ENCODE measurements at places on chromosomes 7 and 10.

GRCh38 chr7:2307690-2308107 lies 6.5 kb downstream of the SNX8 start:
- no peak for DNase-seq

- DNase-seq, result no peak
Observed at GRCh38 chr7:75925717-75926435, 10.9 kb downstream of the POR start.

GRCh38 chr10:47287805-47288204 lies 12.2 kb upstream of the GDF10 start:
- DNase-seq, result no peak

- no peak for DNase-seq
Observed at GRCh38 chr7:57423768-57424167, 26.2 kb upstream of the ZNF716 start.

GRCh38 chr10:132396494-132397035 lies 435 bp upstream of the PWWP2B start:
- DNase-seq, result no peak

GRCh38 chr10:114773197-114773532 lies 48.4 kb upstream of the FHIP2A start:
- no peak for DNase-seq

DNA sequence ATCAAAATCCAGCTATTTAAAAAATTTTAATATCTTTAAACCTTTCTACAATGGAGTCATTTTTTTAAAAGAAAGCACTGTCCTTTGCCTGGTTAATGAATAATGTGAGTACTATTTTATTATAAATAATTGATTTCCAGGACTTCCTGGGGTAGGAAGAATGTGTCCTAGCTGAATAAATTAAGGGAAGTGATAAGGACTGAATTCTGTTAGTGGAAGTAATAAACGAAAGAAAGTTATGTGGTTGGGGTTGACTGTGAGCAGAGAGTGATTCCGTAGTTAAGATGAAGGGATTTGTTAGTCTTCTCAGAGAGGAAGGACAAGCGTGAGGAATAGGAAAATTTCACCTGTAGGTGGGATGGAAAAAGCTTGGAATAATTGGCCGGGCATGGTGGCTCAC lies 59.1 kb downstream of the AHCYL2 start:
- DNase-seq, result no peak

DNA sequence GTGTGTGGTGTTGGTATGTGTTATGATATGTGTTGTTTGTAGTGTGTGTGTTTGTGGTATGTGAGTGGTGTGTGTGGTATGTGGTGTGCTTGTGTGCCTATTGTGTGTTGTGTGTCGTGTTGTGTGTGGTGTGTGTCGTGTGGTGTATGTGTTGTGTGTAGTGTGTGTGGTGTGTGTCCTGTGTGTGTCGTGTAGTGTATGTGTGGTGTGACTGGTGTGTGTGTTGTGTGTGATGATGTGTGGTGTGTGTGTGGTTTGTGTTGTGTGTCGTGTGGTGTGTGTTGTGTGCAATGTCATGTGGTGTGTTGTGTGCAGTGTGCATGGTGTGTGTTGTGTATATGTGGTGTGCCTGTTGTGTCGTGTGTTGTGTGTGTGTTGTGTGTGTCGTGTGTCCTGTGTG lies 144.6 kb downstream of the DNAJB6 start:
- no peak for DNase-seq

- no peak for DNase-seq
Observed at GRCh38 chr7:14377646-14378266, 388.3 kb upstream of the ETV1 start.

- DNase-seq, result no peak
Observed at GRCh38 chr7:134723892-134724291, 55.5 kb upstream of the CALD1 start.

GRCh38 chr10:81871558-81871957 lies 3.4 kb upstream of the NRG3 start:
- no peak for DNase-seq

DNA sequence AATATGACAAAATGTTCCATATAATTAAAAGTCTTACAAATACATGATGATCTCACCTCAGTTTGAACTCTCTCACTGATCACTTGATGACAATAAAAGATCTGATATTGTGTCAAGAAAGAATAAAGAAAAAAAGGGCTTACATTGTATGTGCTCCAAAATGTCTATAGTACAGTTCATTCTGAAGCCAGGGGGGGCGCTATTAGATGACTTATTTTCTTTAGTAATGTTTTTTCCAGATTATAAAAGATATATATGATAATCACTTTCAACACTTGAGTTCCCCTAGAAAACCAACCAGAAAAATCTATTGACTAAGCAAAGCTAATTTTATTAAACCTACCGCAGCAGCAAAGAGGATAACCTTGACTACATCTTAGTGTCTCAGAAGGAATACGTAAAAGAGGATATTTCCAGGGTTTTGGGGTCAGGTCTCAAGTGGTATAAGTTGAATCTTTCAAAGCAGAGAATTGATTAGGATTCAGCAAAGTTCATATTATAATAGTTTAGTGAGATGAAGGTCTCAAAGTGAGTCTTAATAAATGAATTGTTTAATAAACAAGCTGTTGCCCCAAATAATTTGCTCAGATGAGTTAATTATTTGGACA lies 55.8 kb downstream of the PTN start:
- no peak for DNase-seq

DNA sequence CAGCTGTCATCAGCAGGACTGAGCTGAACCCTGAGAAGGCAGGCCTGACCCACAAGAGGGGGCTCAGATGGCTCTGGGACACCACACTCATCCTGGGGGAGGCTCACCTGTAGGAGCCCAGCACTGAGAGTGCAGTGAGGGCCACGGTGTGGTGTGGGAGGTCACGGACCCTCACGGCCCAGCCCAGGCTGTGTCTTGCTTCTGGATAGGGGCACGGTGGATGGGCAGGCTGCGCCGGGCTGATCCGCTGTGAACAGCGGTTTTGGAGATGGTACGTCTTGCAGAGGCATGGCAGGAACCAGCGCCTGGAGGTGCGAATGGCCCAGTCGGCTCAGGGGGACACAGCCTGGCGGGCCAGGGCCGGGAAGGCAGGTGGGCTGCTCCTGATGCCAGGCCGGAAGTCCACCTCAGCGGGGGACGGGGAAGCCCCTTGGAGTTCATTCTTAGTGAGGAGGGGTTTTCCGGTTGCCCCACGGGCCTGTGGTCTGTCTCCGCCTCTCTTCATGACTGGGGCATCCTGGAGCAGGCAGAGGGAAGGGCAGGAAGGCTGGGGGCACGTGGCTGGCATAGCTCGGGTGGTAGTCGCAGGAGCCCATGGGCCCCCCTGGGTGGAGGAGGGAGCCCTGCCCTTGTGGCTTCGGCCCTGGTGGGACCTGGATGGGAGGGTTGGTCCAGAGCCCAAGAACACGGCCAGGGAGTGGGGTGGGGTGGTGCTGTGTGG lies 112.5 kb downstream of the UNCX start:
- no peak for DNase-seq

GRCh38 chr10:35340975-35341374 lies 4.7 kb downstream of the CCNY start:
- no peak for DNase-seq

DNA sequence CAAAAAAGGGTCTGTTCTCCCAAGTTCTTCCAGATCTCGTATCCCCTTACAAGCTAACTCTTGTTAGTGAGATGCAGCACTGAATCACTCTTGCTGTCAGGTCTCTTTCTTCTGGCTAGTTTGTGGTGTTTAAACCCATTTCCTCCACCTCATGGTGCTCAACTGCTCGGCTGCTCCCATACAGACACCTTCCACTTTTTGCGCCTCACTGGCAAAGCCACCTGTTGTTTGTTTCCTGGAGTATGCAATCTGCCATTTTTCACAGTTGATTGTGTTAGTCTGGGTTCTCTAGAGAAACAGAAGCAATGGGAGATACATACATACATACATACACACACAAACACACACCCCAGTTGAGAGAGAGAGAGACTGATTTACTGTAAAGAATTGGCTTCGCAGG lies 124.4 kb upstream of the SP8 start:
- DNase-seq, result no peak

- DNase-seq, result no peak
Observed at GRCh38 chr7:140724706-140725105, 28.2 kb downstream of the NDUFB2 start.

- DNase-seq, result no peak
Observed at GRCh38 chr7:24427048-24427447, 143.1 kb downstream of the NPY start.

- DNase-seq, result no peak
Observed at GRCh38 chr7:77619314-77619713, 76.9 kb upstream of the RSBN1L start.

- peak; percentile 75 for DNase-seq
Observed at GRCh38 chr10:3782451-3783315, 2.3 kb downstream of the KLF6 start.

DNA sequence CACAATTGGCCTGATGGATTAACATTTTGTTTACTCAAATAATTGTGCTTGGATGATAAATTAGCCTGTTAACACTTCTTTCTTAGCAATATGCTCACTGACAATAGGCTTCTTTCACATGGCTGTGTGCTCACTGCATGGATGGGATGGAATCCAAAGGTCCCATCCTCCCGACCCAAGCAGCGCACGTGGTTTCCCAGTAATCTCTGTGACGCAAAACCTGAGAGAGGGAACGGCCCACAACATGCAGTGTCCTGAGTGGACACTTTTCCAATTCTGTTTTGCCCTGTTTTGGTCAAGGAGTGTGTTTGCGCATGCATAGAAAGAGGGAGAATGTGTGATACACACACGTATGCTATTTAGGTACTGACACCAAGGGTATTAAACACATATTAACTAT lies 42.1 kb upstream of the RASGEF1A start:
- DNase-seq, result peak; percentile 73

DNA sequence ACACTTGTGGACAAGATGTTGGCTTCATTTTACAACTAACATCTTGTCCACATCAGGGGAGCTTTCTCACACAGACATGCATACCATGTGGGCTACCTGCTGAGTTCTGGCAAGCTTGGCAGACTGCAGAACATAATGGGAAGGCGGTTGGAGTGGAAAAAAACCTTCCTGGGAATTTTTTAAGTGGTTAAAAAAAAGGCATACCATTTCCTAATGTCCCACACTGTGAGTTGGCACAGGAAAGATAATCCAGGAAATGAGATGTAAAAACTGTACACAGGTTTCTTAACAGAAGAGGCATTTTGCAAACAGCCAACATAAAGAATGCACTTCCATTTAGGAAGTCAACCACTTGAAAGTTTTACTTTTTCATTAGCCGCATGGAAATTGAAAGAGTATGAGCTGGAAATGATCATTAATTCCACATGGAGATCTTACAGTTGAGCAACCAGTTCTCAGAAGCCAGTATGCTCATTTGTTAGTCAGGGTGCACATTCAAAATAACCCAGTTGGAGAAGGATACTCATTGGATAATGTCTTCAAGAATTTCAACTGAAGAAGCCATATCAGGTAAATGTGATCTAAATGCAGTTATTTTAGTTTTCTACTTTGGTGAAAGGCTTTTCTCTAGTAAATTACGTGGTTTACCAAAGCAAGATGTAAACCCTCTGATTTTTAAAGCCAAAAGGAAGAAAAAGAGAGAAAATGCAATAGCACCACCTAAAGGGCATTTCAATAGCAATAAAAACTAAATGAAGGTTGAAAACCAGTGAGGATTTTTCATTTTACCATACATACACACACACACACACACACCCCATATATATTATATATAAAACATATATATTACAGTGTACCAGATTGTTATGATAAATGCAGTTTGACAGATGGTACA lies 194.0 kb downstream of the TAX1BP1 start:
- DNase-seq, result no peak

DNA sequence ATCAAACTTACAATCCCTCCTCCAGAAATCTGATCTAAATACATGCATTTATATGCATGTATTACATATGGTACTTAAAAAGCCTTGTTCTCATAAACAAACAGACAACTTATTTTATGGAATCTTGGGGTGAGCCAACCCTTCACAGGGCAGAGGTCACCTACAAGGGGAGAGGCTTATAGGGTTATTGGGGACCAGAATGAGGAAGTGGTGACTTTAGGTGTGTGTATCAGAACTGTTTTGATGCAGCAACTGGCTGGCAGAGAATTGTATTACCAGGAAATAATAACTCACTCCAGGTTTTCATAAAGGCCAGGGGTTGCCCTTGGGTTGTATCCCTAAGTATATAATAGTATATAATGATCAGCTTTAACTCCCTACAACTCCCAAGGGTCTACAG lies 91.1 kb downstream of the SVIL start:
- no peak for DNase-seq

GRCh38 chr7:18508443-18509427 lies 13.2 kb downstream of the HDAC9 start:
- DNase-seq, result no peak

- no peak for DNase-seq
Observed at GRCh38 chr10:87670586-87670985, 10.9 kb downstream of the PAPSS2 start.

- no peak for DNase-seq
Observed at GRCh38 chr7:107446531-107446930, 23.3 kb upstream of the GPR22 start.

DNA sequence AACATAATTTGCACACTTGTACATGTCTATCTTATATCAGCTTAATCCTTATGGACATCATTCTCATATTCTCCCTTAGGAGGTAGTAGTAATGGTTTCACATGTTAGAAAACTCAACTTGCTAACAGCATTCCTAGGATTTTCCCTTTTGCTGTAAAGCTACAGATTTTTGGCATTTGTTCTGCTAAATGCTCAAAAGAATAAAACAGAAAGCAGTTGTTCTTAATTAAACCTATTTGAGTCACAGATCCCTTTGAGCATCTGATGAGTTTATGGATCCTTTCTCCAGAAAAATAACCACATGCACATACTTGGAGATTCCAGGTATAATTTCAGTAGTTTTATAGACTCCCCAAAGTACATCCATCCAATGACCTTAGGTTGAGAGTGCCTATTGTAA lies 122.9 kb upstream of the BET1 start:
- no peak for DNase-seq

GRCh38 chr7:80480566-80480965 lies 31.3 kb downstream of the GNAT3 start:
- DNase-seq, result no peak

- no peak for DNase-seq
Observed at GRCh38 chr10:34889004-34889869, 74.1 kb upstream of the PARD3 start.

- DNase-seq, result no peak
Observed at GRCh38 chr7:22346383-22347107, 10.4 kb downstream of the RAPGEF5 start.

GRCh38 chr7:116354546-116355423 lies 144.4 kb downstream of the TES start:
- peak; percentile 64 for DNase-seq

GRCh38 chr7:28473571-28474281 lies 61.4 kb downstream of the CREB5 start:
- DNase-seq, result no peak

- DNase-seq, result no peak
Observed at GRCh38 chr7:138247568-138248333, 171.5 kb downstream of the AKR1D1 start.

- peak; percentile 73 for DNase-seq
Observed at GRCh38 chr10:96130326-96130995, 364 bp downstream of the ZNF518A start.

DNA sequence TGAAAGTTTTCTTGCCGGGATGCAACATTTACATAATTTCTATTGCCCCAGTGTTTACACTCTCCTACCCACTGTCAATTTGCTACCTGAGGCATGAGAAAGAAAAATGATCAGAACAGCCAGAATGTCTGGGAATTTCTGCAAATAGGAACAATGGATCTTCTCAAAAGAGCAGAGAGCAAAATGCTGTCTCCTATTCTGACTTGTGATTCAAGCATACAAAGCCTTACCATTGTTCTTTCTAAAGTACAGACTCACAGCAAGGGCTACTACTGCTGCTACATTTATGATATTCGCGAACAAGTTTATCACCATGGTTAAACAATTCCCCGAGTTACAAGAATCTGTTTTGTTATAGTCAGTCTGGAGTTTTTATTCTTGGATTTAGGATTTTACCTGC lies 329.9 kb upstream of the CELF2 start:
- DNase-seq, result no peak

Data from sciatic nerve (tissue), 2 donors.